ENCODE measurements at places on chromosomes 7 and 10. TPM values are rescaled to one million over a fixed set of nuclear protein-coding genes. Genes with fewer than 3 reads are reported as not detected.

GRCh38 chr10:62831346-62831745 is 15.2 kb upstream of the EGR2 start:
- DNase-seq: no peak
- no peak overlapping the region for H3K4me3 ChIP-seq
- H3K27ac ChIP-seq: no peak overlapping the region
- no peaks in the 10 kb centered on the region for H3K27me3 ChIP-seq

- no peaks in the 10 kb centered on the region for H3K27me3 ChIP-seq
- peaks cover 2% of the 10 kb centered on the region for H3K4me1 ChIP-seq
- H3K4me3 ChIP-seq: no peak overlapping the region
- no peak overlapping the region for H3K27ac ChIP-seq
These were observed 231.3 kb upstream of the RHOBTB1 start for GRCh38 chr10:61175316-61175715.

DNA sequence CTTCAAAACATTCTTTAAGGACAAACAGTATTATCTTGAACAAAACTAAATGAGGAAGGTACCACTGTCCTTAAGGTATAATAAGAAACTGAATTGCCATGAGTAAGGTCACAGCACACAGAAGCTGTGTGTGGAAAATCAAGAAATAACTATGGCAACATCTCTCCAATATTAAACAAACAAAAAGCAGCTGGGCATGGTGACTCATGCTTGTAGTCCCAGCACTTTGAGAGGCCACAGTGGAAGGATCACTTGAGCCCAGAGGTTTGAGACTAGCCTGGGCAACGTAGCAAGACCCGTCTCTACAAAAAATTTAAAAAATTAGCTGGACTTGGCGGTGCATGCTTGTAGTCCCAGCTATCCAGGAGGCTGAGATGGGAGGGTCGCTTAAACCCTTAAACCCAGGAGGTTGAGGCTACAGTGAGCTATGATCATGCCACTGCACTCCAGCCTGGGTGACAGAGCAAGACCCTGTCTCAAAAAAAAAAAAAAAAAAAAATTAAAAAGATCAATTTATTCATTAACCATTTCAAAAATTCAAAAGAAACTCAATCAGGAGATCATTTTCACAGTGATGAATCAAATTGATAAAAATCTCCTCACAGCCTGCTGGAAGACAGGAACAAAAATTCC is 195.4 kb downstream of the SKIDA1 start:
- DNase-seq: no peak
- H3K4me3 ChIP-seq: no peak overlapping the region
- H3K4me1 ChIP-seq: no peaks in the 10 kb centered on the region
- no peaks in the 10 kb centered on the region for H3K27me3 ChIP-seq
- peak overlapping the region; percentile 36 for H3K27ac ChIP-seq

GRCh38 chr10:123564631-123565030 is 101.5 kb upstream of the GPR26 start:
- H3K36me3 ChIP-seq: no peaks in the 10 kb centered on the region
- H3K27me3 ChIP-seq: peaks cover under 1% of the 10 kb centered on the region
- no peak overlapping the region for H3K27ac ChIP-seq
- DNase-seq: no peak

DNA sequence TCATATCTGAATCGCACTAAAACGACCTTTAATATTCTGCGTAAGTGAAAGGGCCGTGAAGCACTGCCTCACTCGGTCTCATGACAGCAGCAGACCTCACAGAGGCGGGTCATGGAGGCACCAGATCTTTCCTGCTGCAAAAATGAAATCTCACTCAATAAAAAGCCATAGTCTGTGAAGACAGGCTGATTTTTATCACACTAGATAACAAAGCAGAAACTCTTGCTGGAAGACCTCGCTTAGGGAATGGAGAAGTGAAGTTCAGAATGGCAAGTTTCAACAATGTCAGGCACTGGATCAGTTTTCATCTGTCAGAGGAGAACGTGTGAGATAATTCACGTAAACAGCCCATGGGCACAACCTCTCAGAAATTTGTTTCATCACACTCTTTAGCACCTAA is 8.0 kb downstream of the SEPHS1 start:
- H3K36me3 ChIP-seq: peaks cover 23% of the 10 kb centered on the region
- H3K27ac ChIP-seq: peak overlapping the region; percentile 62
- no peaks in the 10 kb centered on the region for H3K27me3 ChIP-seq
- H3K4me3 ChIP-seq: peak overlapping the region; percentile 41

DNA sequence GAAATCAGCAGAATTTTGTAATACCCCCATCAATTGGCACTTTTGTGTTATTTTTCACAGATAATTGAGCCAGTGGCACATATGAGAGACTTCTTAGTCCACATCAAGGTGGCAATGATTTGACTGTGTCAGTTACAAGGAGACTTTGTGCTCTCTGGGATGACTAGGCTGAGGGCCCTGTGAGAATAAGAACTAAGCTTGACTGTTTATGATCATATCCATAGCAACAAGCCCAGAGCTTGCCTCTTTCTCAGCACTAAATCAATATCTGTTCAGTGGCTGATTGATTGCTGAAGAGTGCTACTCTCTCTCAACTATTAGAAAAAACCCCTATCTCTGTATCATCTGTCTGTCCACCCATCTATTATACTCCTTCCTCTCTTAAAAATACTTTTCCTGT is 185.3 kb upstream of the PLPP4 start:
- H3K4me1 ChIP-seq: no peaks in the 10 kb centered on the region
- H3K4me3 ChIP-seq: no peak overlapping the region
- H3K36me3 ChIP-seq: no peaks in the 10 kb centered on the region
- H3K27ac ChIP-seq: no peak overlapping the region
- DNase-seq: no peak

- H3K27me3 ChIP-seq: no peaks in the 10 kb centered on the region
- no peaks in the 10 kb centered on the region for H3K36me3 ChIP-seq
- H3K27ac ChIP-seq: no peak overlapping the region
- no peak overlapping the region for H3K4me3 ChIP-seq
These were observed 62.0 kb downstream of the GNA12 start for GRCh38 chr7:2782121-2782520.

DNA sequence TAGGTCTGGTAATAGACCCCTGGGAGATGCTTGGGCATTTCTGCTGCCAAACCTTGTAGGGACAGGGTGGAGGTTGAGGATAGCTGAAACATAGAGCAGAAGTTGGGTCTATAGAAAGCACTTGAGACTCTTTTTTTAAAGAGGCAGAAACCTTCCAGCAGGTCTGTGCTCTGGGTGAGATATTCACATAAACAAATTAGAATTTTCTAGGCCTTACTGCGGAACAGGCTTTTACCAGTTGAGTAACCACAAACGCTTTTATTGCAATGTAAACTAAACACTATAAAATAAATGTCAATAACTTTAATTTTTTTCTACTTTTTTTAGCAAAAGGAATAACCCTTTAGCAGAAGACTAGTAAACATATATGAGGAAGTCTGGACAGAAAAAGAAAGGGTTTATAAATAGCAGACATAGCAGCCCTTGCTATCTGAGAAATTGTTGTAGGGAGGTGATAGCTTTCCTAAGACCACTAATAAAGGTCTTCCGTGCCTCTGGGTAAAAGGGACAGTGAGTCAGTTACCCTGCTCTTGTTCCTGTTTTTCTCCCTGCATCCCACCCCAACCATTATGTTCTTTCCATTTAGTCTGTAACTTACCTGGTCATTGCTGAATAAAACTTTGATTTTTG is 38.7 kb downstream of the CACNB2 start:
- H3K27ac ChIP-seq: no peak overlapping the region
- DNase-seq: no peak
- no peaks in the 10 kb centered on the region for H3K27me3 ChIP-seq
- H3K4me1 ChIP-seq: peaks cover 7% of the 10 kb centered on the region
- no peak overlapping the region for H3K4me3 ChIP-seq

- DNase-seq: no peak
- H3K27me3 ChIP-seq: peaks cover 1% of the 10 kb centered on the region
- no peak overlapping the region for H3K27ac ChIP-seq
These were observed 30.2 kb upstream of the EZH2 start for GRCh38 chr7:148914208-148914777.

DNA sequence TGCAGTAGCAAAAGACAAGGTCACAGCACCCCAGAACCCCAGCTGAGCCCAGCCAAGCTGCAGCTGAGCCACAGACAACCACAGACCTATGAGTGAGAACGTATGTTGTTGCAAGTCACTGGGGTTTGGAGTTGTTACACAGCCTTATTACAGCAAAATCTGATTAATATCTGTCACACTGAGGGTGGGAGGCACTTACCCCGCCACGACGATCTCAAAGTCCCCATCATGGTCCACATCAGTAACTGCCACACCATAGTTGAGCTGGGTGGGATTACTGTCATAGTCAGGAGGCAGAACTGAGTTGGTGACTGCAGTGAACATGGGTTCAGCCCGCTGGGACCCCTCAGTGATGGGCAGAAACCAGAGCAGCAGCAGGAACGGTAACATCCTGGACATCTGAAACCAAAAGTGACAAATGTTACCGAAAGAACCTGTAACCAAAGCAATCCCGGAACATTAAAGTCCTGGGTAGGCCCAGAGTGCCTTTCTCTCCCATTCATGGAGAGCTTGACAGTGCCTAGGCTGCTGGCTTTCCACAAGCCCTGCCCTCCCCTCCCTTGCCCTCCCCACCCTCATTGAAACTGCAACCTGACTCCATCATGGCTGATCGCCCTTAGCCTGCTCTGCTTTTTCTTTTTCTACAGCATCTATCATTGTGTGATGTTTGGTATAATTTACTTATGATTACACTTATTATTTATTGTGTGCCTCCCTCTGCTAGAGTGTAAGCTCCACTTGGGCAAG is 19.3 kb downstream of the CRTAC1 start:
- no peaks in the 10 kb centered on the region for H3K36me3 ChIP-seq
- no peak overlapping the region for H3K27ac ChIP-seq
- H3K27me3 ChIP-seq: peaks cover 5% of the 10 kb centered on the region
- no peak overlapping the region for H3K4me3 ChIP-seq

DNA sequence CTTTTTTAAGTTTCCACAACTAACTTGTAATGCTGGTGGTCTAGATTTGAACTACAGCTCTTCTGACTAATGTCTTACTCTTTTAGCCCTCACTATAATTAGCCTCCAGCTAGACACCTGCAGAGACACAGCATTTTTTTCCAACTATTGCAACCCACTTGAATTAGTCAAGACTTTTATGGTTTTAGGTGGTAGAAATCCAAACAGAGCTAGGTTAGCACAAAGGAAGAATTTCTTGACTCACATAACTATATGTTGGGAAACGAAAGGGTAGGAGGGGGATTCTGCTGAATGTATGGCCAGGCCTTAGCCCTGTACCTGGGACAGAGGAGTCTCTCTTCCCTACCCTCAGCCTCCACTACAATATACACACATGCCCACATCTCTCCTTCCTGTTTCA is 586.1 kb downstream of the INHBA start:
- H3K36me3 ChIP-seq: no peaks in the 10 kb centered on the region
- no peak overlapping the region for H3K27ac ChIP-seq
- H3K4me3 ChIP-seq: no peak overlapping the region
- no peak for DNase-seq
- H3K4me1 ChIP-seq: no peaks in the 10 kb centered on the region
- no peaks in the 10 kb centered on the region for H3K27me3 ChIP-seq

DNA sequence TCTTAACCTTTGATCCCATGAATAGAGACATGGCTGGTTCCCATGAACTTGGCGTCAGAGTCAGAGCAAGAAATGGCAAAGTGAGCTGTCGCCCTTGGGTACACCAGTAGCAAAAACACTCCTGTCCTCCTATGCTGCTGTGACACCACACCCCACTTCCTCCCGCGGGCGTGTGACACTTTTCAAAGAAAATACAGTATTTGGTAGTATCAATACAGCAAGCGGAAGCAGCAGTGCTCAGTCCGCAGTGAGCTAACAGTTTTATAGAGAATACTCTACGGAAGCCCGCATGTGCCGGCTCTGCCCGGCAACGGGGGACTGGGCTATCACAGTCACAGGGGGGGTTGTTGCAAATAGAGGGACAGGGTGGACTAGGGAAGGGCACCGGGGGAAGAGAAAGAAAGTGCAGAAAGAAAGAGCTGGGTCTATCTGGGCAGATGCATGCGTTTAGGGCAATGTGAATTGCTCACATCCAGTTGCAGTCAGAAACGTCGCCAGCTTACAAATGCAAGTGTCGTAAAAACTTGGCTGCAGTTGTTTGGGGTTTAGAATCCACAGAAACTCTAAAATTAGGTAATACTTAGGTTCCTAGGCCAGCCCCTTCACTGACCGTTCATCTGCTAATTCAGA is 49.8 kb downstream of the PRKCQ start:
- no peak overlapping the region for H3K4me3 ChIP-seq
- no peak overlapping the region for H3K27ac ChIP-seq
- DNase-seq: no peak
- H3K4me1 ChIP-seq: no peaks in the 10 kb centered on the region

TEX47 gene
- not detected for polyA plus RNA-seq

TEX36 gene
- polyA plus RNA-seq: not detected

ZCCHC24 gene
- 112 TPM for polyA plus RNA-seq

DCLRE1C gene
- polyA plus RNA-seq: 4.6 TPM

COMTD1 gene
- polyA plus RNA-seq: 5.8 TPM

GRM3 gene
- polyA plus RNA-seq: not detected

DDX21 gene
- polyA plus RNA-seq: 90.6 TPM

SFTPD gene
- 0.07 TPM for polyA plus RNA-seq

IGFBP1 gene
- polyA plus RNA-seq: not detected

ANXA8L1 gene
- not detected for polyA plus RNA-seq

Measured in psoas muscle (tissue), 8 donors.